ENCODE measurements at places on chromosomes 11 and 22.

DNA sequence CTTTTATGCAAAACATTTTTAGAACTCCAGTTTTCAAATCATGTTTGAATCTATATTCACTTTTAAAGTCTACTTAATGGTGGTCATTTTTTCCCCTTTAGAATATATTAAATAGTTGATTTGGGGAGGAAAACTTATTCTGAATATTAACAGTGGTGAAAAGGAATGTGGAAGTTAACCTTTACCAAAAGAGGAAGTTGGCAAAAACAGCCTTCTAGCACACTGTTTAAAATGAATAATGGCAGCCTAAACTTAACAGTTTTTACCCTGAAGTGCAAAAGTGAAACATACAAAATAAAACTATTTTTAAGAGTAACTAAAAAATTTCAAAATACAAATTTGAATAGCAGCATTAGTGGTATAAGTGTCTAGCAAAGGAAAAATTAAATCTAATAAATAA is 86.4 kb downstream of the GRK3 start:
- no peak for DNase-seq

DNA sequence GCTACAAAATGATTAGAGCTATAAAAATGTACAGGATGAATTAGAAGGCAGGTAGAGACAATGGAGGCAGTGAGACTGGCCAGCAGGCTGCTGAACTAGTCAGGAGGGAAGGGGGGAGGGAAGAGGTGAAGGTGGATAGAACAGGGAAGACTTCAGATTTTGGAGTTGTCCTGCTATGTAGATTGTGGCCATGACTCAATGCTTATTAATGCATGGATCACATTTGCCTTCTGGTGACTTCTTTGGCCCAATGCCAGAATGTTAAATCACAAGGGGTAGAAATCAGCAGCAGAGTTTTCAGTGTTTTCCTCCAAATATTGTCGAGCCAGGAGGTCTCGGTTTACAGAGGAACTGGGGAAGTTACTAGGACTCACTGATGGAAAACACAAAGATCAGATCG is 346.6 kb downstream of the AASDHPPT start:
- DNase-seq, result no peak

GRCh38 chr11:60183591-60184205 is 815 bp upstream of the MS4A6A start:
- no peak for DNase-seq

- no peak for DNase-seq
These were observed 41.5 kb upstream of the CCND1 start for GRCh38 chr11:69599502-69599901.

DNA sequence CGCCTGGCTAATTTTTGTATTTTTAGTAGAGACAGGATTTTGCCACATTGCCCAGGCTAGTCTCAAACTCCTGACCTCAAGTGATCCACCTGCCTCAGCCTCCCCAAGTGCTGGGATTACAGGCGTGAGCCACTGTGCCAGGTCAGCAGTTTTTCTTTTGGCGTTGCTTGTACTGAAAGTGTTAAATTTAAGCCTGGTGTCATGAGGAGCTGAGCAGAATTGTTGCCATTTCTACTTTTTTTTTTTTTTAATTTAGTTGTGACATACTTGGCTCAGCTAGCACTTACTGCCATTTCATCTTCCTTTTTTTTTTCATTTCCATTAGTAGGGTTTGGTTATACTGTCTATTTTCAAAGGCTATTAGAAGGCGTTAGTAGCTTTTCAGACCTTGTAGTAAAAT is 10.7 kb downstream of the TAB1 start:
- DNase-seq, result no peak

GRCh38 chr11:19631712-19632498 is 80.7 kb upstream of the NAV2 start:
- DNase-seq, result no peak

DNA sequence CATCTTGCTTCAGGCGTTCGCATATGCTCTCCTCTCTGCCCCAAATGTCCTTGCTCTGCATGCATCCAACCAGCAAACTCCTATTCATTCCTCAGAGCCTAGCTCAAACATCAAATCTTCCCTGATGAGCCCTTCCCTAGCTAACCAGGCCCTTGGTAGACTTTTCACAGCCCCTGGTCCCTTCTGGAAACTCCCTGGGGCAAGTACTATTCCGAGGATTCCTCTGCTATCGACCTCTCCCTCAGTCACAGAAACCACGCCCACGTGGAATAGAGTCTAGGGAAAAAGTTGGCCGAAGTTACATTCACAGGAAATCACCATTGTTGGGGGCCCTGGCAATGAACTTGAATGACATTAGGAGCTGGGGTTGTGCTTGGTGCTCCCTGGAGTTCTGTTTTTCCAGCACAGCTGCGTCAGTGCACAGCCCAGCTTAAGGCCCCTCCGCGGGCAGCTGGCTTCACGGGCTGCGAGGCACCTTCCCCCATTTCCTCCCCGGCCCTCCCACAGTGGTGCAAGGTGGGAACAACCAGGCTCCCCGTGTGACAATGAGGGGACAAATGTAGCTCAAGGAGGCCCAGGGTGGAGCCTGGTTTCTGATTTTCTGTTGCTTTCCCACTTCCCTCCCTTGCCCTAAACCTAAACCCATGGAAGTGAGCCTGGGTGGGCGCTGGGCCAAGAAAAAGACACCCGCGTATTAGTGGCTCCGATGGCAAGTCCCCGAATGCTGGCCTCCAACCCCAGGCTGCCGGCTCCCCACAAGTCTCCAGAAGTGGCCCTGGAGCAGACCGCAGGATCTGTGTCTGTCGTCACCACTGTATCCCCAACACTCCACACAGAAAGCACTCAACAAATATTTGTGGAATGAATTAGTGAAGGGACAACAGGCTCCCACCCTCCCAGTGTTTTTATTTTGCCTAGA is 4.3 kb upstream of the ATP5MGL start:
- no peak for DNase-seq

DNA sequence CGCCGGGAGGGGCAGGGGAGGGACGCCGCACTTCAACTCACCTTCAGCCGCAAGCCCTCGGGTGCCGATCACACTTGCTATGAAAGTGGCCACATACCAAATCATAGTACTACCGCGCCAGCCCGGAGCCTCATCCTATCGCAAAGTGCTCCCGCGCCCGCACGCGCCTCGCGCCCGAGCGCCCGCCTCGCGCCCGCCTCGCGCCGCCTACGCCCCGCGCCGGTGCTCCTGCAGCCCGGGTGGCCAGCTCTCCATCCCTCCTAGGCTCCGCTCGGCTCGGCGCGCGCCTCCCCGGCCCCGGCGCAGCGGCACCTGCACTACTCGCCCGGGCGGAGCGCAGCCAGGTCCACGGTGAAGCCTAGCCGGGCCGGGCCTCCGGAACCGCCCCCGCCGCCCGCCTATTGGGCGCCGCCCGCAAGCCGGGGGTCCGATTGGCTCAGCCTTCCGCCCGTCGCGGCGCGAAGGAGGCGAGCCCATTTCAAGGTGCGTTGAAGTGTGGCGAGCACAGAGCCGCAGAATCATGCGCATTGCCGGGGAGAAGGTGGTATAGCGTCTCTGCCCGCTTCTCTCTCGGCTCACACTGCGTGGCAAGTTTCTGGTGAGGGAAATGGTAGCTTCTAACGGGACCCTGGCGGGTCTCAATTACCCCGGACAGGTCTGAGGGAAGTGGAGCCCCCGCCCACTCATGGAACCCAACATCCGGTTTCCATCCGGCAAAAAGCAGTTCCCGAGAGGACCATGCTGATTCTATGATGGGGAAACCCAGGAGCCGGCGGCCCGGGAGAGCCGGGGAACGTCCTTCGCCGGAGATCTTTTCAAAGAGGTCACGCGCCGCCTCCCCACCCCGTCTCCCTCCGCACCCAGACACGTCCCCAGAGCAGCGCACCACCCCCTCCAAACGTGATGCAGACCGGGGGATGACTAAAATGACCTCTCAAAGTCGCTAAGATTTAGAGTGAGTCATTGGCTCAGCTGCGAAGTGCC is at the start of gene IGSF9B:
Gene IGSF9B (minus strand): TSS at position 319 of the 984 bp plus-strand sequence. CDS start 214 bp downstream, at position 105.
- DNase-seq, result peak; percentile 62

DNA sequence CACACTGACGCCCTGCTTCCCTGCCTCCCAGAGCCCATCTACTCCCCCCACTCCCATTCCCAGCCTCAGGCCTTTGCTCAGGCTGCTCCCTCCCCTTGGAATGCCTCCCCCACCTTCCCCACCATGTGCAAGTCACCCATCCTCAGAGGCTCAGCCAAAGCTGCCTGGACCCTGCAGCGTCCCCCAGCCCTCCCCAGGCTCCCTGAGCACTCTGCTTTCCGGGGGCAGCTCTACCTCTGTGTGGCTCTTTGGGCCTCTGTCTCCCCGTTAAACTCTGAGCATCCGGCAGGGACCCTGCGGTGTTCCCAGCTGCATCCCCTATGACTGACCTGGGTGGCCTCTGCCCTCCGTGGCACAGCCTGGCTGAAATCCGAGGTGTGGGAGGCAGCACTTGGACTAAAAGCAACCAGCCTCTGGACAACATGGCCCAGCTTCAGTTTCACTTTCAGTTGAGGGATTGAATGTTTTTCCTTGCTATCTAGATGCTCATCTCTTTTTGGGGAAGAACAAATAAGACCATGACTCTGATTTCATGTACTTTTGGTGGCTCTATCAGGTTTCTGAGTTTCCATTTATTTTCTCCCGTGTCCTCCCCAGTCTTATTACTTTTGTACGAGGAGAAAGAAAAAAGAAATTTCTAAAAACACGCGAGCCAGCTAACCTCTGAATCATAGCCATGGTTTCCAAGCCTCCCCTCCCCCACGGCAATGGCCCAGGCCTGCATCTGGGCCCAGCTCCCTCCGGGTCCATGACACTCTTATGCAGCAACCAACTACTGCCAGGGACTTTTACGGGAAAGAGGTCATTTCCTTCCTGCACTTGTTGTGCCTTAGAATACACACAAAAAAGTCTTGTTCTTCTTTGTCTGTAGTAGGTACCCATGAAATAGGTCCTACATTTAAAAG is 3.8 kb downstream of the APOL3 start:
- DNase-seq, result peak; percentile 42

GRCh38 chr11:118938491-118939403 is 13.0 kb upstream of the BCL9L start:
- DNase-seq, result no peak

GRCh38 chr11:123211981-123212380 is 16.9 kb upstream of the CLMP start:
- DNase-seq, result no peak

DNA sequence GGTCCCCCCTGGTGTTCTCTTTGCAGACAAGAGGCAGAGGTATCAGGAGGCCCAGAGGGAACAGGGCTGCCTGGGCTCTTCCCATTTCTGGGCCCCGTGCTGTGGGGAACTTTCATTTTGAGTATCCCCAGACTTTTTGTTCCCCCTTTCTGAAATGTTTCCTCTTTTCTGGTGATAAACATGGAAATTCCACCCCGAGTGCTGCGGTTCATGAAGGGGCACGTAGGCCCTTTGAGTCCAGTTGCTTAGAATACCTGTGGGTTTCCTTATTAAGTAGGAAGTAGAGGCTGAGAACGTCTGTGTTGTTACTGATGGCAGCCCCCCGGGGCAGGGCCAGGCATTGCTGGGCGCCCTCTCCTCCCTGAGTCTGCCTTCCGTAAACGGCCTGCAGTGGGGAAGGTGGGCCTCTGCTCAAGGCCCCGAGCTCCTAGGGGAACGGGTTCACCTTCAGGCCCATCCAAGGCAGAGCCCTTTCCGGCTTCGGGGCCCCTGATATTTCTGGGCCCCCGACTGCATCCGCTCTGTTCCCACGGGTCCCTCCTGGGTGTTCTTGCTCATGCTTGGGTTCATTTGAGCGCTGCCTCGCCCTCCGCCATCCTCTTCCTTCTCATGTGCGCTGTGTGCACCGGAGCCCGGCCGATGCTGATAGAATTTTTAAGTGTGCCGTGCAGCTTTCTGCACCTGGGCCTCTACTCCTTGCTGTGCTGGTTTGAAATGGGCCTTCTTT is 12.0 kb downstream of the TBC1D22A start:
- no peak for DNase-seq

GRCh38 chr22:29106839-29107238 is 34.0 kb downstream of the KREMEN1 start:
- DNase-seq, result no peak

DNA sequence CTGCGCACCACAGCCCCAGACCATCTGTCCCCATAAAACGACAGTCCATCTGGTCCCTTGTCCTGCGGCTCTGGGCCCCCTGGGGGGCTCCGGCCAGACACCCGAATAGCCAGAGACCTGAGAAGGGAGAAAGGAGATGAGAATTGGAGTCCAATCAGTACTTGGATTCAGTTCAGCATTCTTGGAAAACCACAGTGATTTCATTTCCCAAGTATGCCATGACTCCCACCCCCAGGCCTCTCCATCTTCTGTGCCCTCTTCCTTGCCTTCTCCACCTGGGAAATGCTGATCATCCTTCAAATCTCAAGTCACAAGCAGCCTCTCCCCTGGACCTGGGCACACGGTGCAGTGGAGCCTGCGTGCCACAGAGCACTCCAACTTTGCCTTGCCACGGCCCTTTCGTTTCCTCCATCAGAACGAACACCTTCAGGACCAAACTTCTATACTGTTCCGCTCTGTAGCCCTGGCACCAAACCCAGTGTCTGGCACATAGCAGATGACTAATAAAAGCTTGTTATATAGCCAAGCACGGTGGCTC is 10.9 kb upstream of the MFNG start:
- DNase-seq, result no peak

DNA sequence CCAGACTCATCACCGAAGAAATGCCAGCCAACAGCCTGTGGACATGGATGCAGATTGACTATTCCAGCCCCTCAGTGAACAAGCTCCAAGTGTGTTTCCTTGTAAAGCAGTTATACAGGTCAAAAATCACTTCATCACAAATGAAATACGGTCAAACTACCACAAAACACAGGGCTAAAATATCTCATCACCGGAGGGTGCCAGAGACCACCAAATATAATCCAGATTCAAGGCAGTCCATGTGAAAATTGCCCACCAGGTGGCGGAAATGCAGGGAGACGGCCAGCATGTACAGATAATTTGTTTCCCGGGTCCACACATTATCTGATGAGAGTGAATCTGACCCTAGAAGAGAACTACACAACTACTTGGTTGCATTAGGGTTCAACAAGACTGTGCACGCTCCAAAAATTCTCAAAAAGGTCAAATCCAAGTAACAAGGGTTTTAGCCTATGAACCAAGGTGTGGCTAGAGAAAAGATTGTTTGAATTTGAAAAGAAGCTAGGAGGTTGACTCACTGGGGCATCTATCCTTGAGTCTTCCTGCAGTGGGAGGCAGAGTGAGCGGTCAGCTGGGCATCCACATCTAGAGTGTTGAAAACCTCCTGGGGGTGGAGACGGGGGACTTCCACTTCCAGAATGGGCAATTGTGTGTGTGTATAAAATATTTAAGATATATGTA is 71.7 kb downstream of the IGLL5 start:
- DNase-seq, result peak; percentile 50

- no peak for DNase-seq
These were observed 1.1 kb upstream of the SAA1 start for GRCh38 chr11:18264677-18265555.

DNA sequence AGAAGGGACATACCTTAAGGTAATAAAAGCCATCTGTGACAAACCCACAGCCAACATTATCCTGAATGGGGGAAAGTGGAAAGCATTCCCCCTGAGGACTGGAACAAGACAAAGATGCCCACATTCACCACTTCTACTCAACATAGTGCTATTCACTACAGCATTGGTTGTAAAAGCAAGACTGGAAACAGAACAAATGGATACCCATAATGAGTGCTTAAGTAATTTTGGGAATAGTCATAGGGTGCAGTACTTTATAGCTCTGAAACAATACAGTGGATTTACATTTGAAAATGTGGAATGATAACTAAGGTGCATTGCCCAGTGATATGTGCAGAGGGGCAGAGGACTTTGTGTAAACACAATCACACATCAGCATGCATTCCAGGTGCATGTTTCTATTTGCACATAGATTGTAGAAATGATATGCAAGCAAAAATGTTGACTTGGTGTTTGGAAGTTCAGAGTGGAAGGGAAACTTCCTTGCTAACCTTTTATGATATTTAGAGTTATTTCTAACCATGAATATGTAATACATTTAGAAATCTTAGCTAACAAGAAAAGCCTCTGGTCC is 112.3 kb downstream of the IGLL1 start:
- DNase-seq, result no peak

GRCh38 chr22:25383278-25383820 is 163.9 kb downstream of the CRYBB2 start:
- no peak for DNase-seq
